ENCODE measurements at places on chromosomes 1 and 21. TPM values are rescaled to one million over a fixed set of nuclear protein-coding genes. Genes with fewer than 3 reads are reported as not detected.
A peak's percentile ranks its signal among the peaks of the same experiment; 100 is the strongest.

GRCh38 chr21:42939582-42940413 lies 14.4 kb upstream of the ERVH48-1 start:
- H3K4me3 ChIP-seq: no peak overlapping the region
- no peaks in the 10 kb centered on the region for H3K27me3 ChIP-seq
- peak overlapping the region; percentile 33 for H3K27ac ChIP-seq

DNA sequence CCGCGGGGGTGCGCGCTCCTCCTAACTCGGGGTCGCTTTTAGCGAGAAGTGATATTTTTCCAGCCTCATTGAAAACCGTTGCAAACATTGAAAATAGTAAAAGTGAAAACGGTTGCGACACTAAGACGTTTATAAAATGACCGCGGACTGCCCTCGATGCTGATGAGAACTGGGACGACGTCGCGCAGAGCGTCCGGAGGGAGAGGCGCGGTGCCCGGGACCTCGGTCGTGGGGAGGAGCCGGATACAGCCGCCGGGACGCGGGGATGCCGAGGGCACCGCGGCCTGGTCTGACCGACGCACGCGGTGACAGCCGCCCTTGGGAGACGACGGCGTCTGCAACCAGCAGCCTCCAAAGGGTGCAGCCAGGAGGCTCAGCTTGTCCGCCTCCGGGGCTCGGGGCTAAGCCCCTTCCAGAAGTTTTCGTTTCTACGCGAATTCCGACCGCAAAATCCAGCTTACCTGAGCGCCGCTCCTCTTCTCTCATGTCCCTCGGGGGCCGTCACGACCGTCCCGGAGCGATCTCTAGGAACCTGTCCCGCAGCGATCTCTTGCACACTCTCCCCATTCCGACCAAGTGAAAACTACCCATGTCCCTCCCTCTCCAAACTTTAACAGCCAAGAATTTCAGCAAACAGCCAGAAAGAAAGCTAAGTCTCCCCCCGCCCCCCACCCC lies 144.4 kb upstream of the ETS2 start:
- peak; percentile 66 for DNase-seq
- H3K4me1 ChIP-seq: peaks cover 21% of the 10 kb centered on the region
- no peaks in the 10 kb centered on the region for H3K36me3 ChIP-seq
- H3K4me3 ChIP-seq: peak overlapping the region; percentile 66
- no peak overlapping the region for H3K27ac ChIP-seq

DNA sequence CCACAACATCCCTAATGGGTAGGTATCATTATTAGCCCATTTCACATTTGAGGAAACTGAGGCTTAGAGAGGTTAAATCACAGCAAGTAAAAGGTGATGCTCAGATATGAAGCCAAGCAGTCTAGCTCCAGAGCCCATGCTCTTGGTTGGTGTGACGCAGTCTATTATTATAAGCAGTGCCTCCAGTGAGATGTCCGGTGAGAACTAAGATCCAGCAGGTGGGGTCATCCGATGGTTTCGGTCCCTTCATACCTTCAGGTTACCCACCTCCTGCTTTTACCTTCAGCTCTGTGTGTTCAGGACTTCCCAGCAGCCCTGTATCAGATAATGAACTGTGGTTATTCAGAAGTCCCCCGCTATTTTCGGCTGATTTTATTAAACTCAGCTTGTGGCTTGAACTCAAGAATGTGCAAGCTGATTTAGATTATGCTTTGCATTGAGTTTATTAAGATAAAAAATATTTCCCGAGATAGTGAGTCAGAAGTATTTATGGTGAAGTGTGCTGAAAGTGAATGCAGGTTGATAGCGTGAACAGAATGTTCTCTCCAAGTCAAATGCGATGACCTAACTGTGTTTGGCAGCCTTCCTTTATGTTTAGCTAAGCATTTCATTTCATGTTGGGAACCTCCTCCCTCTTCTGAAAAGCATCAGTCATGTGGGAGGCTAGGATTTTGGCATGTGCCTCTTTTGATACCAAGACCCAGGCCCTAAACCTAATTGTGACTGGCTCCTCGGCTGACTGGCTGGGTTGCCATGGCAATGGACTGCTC lies 160.9 kb upstream of the UBE2U start:
- peaks cover 44% of the 10 kb centered on the region for H3K4me1 ChIP-seq
- H3K36me3 ChIP-seq: no peaks in the 10 kb centered on the region
- H3K27ac ChIP-seq: no peak overlapping the region
- no peaks in the 10 kb centered on the region for H3K27me3 ChIP-seq

- peaks cover 81% of the 10 kb centered on the region for H3K36me3 ChIP-seq
- DNase-seq: no peak
- H3K4me3 ChIP-seq: no peak overlapping the region
- no peaks in the 10 kb centered on the region for H3K27me3 ChIP-seq
- no peak overlapping the region for H3K27ac ChIP-seq
- no peaks in the 10 kb centered on the region for H3K4me1 ChIP-seq
Observed at GRCh38 chr1:43673261-43673660, 23.3 kb downstream of the KDM4A start.

DNA sequence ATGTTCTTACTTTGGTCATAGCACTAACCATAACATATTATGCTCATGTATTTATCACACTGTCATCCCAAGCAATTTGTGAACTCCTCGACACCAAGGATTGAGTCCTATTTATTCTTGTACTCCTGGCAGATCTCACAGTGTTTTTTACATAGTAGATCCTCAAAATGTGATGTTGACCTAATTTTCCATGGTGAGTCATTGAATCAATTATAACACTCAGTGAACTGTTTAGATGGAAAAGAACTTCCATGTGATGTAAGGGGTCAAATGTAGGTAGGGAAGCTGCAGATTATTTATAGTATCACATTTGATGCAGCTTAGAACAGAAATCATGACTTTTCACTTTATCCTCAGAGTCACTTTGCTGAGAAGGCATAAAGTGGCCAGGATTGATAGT lies 281.9 kb upstream of the ADAMTS5 start:
- DNase-seq: no peak
- no peaks in the 10 kb centered on the region for H3K4me1 ChIP-seq
- H3K27me3 ChIP-seq: no peaks in the 10 kb centered on the region
- H3K4me3 ChIP-seq: no peak overlapping the region
- no peaks in the 10 kb centered on the region for H3K36me3 ChIP-seq

- H3K4me1 ChIP-seq: no peaks in the 10 kb centered on the region
- peaks cover 8% of the 10 kb centered on the region for H3K27me3 ChIP-seq
- DNase-seq: no peak
- no peak overlapping the region for H3K4me3 ChIP-seq
- H3K27ac ChIP-seq: no peak overlapping the region
Observed at GRCh38 chr21:37558676-37559211, 192.2 kb downstream of the DYRK1A start.

GRCh38 chr1:185774394-185774793 lies 40.2 kb downstream of the HMCN1 start:
- no peaks in the 10 kb centered on the region for H3K27me3 ChIP-seq
- peaks cover 6% of the 10 kb centered on the region for H3K4me1 ChIP-seq
- no peak overlapping the region for H3K27ac ChIP-seq
- no peak overlapping the region for H3K4me3 ChIP-seq
- no peaks in the 10 kb centered on the region for H3K36me3 ChIP-seq
- peak; percentile 7 for DNase-seq

DNA sequence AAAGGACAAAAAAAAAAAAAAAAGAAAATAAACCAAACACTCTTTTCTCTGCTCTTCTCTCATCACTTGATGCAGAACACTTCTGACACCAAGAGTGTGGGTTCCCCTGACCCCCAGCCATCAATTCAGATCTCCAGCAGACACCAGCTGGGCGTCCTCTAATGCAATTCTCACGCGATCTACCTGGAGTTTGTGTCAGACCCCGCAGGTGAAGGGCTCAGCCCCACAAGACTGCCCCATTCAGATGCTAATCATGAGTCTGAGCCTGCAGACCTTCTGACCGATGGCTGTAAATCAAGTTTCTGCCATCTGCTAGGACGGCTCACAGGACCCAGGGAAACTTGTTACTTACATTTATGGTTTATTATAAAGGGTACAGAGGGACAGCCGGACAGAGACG lies 133.6 kb upstream of the C1orf174 start:
- no peaks in the 10 kb centered on the region for H3K27me3 ChIP-seq
- no peak overlapping the region for H3K4me3 ChIP-seq
- no peaks in the 10 kb centered on the region for H3K4me1 ChIP-seq

- DNase-seq: no peak
- H3K4me3 ChIP-seq: no peak overlapping the region
- 0 out of 2 replicates have a peak, but pooled peaks cover 4% of the 10 kb centered on the region for H3K4me1 ChIP-seq
- no peaks in the 10 kb centered on the region for H3K36me3 ChIP-seq
- H3K27ac ChIP-seq: no peak overlapping the region
- no peaks in the 10 kb centered on the region for H3K27me3 ChIP-seq
Observed at GRCh38 chr1:3902111-3902511, 2.0 kb upstream of the C1orf174 start.

GRCh38 chr1:109760581-109761226 lies 3.0 kb downstream of the EPS8L3 start:
- no peaks in the 10 kb centered on the region for H3K27me3 ChIP-seq
- H3K36me3 ChIP-seq: no peaks in the 10 kb centered on the region
- no peaks in the 10 kb centered on the region for H3K4me1 ChIP-seq
- no peak overlapping the region for H3K27ac ChIP-seq

DNA sequence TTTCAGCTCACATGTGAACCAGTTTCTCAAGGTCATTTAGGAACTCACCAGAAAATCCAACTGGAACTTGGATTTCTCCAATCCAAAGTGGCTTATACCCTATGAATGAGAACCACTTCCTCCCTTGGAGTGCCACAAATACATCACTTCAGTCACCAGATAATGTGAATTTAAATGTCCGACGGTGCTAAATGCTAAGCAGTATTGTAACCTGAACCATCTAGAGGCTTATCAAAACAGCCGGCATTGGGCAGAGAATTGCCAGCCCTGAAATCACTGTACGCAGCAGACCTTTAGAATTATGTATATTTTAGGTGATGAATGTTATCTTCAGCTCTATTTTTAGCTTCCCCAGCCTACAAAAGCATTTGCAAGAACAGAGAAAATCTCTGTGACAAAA lies 76.8 kb upstream of the COX20 start:
- H3K27ac ChIP-seq: no peak overlapping the region
- no peak for DNase-seq
- no peaks in the 10 kb centered on the region for H3K36me3 ChIP-seq
- H3K4me3 ChIP-seq: no peak overlapping the region
- no peaks in the 10 kb centered on the region for H3K27me3 ChIP-seq

DNA sequence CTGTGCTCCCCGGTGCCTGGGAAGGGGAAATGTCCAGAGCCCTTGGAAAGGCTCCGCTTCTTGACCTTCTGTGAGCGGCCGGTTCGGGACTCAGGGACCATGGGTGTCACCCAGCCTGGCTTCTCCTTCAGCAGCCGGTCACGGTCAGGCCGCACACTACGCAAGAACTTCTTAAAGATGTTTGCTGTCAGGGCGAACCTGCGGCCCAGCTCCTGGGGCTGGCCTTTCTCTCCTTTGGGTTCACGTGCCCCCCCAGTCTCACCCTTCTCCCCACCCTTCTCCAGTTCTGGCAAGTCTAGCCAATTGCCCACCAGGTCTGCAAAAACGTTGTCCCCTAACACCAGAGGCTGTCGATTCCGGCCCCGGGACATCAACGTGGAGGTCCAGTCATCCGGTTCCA lies 12.1 kb downstream of the INKA2 start:
- H3K4me3 ChIP-seq: no peak overlapping the region
- no peaks in the 10 kb centered on the region for H3K36me3 ChIP-seq
- peaks cover 20% of the 10 kb centered on the region for H3K4me1 ChIP-seq
- H3K27ac ChIP-seq: no peak overlapping the region
- H3K27me3 ChIP-seq: no peaks in the 10 kb centered on the region
- no peak for DNase-seq

DNA sequence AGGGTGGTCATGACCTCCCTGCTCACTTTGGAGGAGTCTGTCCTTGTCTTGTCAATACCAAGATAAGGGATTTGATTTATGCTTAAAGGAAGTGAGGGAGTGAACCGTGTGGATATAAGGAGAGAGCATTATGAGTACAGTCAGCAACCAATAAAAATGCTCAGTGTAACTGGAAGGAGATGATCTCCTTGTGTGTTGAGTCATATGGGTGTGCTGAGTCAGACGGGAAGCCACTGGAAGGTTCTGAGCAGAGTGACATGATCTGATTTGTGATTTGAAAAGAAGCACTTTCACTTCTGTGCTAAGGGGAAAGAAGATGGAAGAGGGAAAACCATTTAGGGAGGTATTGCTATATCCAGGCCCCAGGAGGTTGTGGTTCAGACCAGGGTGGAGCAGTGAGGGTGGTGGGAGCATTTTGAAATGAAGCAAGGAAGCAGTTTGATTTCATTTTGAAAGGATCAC lies 2.5 kb upstream of the BCL10 start:
- no peak overlapping the region for H3K4me3 ChIP-seq
- H3K27ac ChIP-seq: no peak overlapping the region
- DNase-seq: no peak
- H3K36me3 ChIP-seq: no peaks in the 10 kb centered on the region
- H3K27me3 ChIP-seq: no peaks in the 10 kb centered on the region
- H3K4me1 ChIP-seq: peaks cover 19% of the 10 kb centered on the region

- no peaks in the 10 kb centered on the region for H3K27me3 ChIP-seq
- H3K36me3 ChIP-seq: no peaks in the 10 kb centered on the region
- DNase-seq: no peak
- peak overlapping the region; percentile 95 for H3K27ac ChIP-seq
- peaks cover 49% of the 10 kb centered on the region for H3K4me1 ChIP-seq
Observed at GRCh38 chr1:42961312-42962091, 2.8 kb upstream of the SLC2A1 start.

DNA sequence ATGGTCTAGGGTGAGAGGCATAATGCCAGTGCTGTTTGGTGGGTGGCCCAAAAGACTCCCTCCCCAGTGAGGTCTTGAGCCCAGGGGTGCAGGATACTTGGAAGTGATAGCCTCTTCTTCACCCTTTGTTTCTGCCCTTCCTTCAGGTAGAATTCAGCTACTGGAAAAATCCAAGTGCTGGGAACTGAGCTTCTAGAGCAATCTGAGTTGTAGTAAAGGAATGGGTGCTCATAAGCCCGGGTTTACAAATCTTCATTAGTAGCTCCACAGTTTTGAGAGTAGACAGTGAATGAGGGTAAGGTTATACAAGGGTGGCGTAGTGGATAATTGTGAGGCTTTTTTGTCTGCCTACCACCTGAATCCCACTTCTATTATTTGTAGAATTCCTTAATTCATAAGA lies 29.2 kb upstream of the CD84 start:
- H3K27me3 ChIP-seq: no peaks in the 10 kb centered on the region
- H3K4me3 ChIP-seq: no peak overlapping the region
- no peaks in the 10 kb centered on the region for H3K4me1 ChIP-seq
- no peaks in the 10 kb centered on the region for H3K36me3 ChIP-seq
- H3K27ac ChIP-seq: no peak overlapping the region

Gene AMY1A
- total RNA-seq: not detected

Gene TACSTD2
- total RNA-seq: 1.4 TPM

Gene DIO1
- total RNA-seq: not detected

Gene PLPPR4
- total RNA-seq: 2.3 TPM

Gene LCE1B
- not detected for total RNA-seq

Gene PPP1R15B
- total RNA-seq: 64.3 TPM

All from GM23338 (cell line).